ENCODE measurements at places on chromosomes 2 and 18. TPM values are rescaled to one million over a fixed set of nuclear protein-coding genes. Genes with fewer than 3 reads are reported as not detected.
A peak's percentile ranks its signal among the peaks of the same experiment; 100 is the strongest.

Gene DQX1
- 35.1 TPM for total RNA-seq

Gene ZNF385B
- total RNA-seq, result not detected

Gene TTC32
- 23.7 TPM for total RNA-seq

Gene PSTPIP2
- total RNA-seq, result 1.2 TPM

Gene POLR1B
- 11.4 TPM for total RNA-seq

Gene C2orf80
- total RNA-seq, result not detected

DNA sequence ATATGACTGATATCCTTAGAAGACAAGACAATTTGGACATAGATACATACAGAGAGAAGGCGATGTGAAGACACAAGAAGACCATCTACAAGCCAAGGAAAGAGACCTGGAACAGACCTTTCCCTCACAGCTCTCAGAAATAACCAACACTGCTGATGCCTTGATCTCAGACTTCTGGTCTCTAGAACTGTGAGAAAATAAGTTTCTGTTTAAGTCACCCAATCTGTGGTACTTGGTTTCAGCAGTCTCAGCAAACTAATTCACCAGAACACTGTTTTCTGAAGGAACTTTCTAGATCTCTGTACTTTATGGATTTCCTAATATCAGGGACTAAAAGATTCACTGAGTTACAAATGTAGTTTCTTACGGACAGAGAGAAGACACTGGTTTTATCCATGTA lies 58.8 kb downstream of the NAB1 start:
- no peak for DNase-seq

DNA sequence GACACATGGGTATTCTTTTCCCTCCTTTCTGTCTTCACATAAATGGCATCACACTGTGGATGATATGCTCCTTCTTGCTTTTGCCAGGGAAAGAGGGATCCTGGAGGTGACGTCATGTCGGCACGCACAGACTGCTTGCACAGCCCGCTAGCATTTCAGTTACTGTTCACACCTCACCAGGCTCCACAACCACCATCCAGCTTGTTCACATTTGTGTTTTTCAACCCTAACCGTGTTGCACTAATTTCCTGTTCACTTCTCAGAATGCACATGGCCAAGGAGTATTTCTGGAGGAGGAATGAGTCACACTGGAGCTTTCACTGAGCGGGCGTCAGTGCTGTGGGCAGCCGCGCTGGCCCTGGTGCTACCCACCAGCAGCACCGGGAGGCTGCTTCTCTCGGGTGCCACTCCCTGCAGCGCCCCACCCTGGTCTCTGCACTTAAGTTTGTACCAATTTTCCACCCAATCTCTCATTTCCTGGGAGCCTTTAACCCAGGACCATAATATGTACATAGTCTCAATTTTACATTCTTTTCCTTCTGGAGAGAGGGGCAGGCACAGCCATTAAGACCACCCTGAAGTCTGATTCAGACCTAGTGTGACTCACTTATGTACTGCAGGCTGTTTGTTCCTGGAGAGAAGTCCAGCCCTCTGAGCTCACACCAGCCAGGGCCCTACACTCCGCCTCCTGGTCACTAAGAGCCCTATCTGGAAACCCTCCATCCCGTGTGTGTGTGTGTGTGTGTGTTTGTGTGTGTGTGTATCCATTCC lies 65.1 kb downstream of the MBP start:
- DNase-seq, result peak; percentile 91

DNA sequence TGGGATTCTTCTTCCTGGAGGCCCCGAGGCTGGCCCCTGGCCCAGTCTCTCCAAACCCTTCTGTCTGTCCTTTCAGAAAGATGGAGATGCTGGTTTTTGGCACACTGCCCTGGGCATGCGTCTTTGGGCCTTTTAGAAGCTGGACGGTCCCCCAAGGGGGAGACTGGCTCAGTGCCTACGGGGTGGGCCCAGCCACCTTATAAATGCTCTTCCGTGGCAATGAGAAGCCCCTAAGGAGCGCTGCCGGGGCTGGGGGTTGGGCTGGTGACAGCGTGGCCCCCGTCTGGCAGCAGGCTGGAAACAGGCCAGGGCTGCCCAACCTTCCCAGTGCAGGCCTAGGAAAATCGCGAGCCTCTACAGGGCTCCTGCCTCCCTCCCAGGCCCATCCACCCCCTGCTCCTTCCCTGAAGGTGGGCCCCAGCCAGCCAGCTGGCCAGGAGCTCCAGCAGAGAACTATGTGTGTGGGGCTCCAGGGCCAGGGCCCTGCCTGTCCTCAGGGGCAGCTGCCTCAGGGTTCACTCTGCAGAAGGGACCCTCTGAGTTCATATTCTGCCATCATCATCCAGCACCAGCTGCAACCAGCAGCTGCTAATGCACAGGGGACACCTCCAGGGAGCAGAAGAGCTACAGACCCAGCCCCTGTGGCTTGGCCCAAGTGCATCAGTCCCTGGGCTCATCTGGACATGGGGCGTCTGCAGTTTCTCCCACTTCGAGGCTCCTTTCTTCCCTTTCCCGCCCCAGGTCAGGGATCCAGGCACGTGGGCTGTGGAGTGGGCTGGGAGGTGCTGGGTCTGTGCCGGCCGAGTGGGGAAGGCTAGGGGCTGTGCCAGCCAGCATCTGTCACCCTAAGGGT lies 107.6 kb upstream of the OTOS start:
- peak; percentile 22 for DNase-seq

- peak; percentile 62 for DNase-seq
Observed at GRCh38 chr2:173881461-173881860, 83.7 kb downstream of the SP3 start.

DNA sequence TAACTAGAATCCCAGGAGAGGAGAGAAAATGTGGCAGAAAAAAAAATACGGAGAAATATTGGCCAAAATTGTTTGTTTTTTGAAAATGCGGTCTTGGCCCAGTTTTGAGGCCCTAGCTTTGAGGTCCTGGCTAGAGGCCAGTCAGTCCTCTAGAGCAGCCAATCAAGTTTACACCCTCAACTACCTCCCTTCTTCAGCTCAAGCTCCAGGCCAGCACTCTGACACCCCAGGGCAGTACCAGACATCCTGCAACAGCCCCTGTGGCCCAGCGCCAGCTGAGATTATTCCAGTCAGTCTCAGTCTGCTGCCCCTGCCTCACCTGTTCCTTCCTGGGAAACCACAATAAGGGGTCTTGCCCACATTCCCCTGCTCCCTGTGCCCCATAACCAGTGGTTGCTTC lies 107.7 kb downstream of the UGGT1 start:
- peak; percentile 27 for DNase-seq

DNA sequence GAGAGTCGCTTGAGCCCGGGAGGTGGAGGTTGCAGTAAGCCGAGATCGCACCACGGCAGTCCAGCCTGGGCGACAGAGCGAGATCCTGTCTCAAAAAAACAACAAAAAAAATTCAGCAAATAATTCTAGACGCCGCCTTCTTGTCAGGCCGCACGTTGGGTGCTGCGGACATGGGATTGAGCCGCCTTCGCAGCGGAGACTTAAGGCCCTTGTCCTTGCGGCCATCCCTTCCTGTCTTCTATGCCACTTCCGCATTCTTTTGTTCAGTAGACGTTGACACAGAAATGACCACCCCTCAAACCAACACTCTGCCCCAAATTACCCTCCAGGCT lies 15.8 kb downstream of the PTPN18 start:
- no peak for DNase-seq

- DNase-seq, result no peak
Observed at GRCh38 chr2:104641786-104642185, 212.1 kb upstream of the POU3F3 start.

DNA sequence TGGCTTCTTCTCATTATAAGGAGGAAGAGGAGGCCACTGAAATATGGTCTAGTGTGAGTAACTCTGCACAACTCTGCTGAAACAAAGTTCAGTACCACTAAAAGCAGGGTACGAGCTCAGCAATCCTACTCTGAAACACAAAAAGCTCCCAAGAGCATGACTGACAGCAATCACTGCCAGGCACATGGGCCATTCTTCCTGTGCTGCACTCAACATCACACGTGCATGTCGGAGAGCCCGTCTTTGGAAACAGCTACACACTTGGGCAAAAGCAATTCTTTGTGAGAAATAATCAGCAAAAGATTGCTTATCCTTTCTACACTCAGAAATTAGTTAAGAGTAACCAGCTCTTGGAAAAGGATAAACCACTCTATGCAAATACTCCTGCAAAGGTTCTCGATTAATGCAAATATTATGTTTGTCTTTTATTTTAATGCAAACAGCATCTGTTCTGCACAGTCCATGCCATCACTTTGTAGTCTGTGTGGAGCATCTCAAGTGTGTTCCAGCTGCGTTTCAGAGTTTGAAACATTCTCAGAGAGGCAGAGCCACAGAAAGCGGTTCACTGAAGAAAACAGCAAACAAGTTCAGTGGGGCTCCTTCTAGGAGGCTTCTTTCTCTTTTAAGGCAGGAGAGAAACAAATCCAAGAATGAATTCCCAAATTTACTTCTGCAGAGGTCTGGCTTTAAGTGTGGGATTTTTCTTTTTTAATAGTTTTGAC lies 145.0 kb downstream of the HDAC4 start:
- DNase-seq, result no peak

GRCh38 chr2:239910851-239911640 lies 114.1 kb downstream of the NDUFA10 start:
- DNase-seq, result peak; percentile 61

DNA sequence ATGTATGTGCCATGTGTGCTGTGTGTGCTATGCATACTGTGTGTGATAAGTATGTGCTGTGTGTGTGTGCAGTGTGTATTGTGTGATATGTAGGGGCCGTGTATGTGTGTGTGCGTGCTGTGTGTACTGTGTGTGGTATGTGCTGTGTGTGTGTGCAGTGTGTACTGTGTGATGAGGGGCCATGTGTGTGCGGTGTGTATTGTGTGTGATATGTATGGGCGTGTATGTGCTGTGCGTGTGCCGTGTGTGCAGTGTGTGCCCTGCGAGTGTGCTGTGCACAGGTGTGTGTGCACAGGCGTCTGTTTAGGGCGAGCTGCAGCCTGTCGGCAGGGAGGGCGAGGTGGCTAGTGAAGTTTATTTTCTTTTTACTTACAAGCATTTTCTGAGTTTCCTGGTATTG lies 16.1 kb downstream of the SNORC start:
- no peak for DNase-seq

DNA sequence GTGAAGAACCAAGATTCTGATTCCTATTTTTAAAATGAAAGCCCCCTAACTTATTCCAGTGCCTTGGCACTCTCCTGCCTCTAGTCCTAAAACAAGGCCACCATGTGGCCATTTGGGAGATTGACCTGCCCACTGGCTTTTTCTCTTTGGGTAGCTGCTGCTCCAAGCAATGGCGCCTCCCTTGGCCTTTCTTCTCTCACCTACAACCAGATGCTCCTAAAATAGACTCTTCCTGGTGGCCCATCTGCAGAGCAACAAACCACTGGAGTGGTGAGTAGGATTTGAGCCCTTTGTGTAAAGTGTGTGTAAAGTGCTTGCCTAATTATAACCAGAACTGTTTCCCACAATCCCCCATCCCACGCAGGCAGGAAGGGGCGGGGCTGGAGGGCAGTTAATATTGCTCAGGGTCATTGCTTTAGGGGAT lies 114.2 kb downstream of the FHOD3 start:
- DNase-seq, result no peak

- no peak for DNase-seq
Observed at GRCh38 chr2:5982193-5982902, 290.2 kb downstream of the SOX11 start.

- DNase-seq, result no peak
Observed at GRCh38 chr18:3966246-3966641, 488.9 kb downstream of the DLGAP1 start.

- DNase-seq, result no peak
Observed at GRCh38 chr18:24019641-24020331, 5.2 kb downstream of the TTC39C start.

- DNase-seq, result no peak
Observed at GRCh38 chr2:31304816-31305215, 70.9 kb downstream of the EHD3 start.

- DNase-seq, result peak; percentile 24
Observed at GRCh38 chr2:239927424-239927981, 97.6 kb downstream of the NDUFA10 start.

Measured in stomach (tissue), 19 donors.